ENCODE measurements at places on chromosomes 11 and 22.

GRCh38 chr11:61069427-61069826 is 32.9 kb upstream of the CD5 start:
- no peak for DNase-seq

- peak; percentile 35 for DNase-seq
Measured at GRCh38 chr11:6703247-6704063, 20.3 kb upstream of the MRPL17 start.

DNA sequence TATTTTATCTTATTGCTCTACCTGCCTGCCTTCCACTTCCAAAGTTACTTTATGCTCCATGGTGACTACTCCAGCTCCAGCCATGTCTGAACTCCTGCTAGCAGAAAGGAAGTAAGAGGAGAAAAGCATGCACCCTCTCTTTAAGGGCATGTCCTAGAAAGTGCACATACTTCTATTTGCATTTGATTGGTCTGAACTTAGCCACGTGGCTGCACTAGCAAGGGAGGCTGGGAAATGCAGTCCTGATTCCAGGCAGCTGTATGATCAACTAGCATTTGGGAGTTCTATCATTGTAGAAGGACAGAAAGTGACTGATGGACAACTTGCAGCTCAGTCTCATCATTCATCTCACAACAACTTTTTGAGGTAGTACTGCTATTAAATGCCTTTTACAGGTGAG is 515.7 kb downstream of the BUD13 start:
- no peak for DNase-seq

DNA sequence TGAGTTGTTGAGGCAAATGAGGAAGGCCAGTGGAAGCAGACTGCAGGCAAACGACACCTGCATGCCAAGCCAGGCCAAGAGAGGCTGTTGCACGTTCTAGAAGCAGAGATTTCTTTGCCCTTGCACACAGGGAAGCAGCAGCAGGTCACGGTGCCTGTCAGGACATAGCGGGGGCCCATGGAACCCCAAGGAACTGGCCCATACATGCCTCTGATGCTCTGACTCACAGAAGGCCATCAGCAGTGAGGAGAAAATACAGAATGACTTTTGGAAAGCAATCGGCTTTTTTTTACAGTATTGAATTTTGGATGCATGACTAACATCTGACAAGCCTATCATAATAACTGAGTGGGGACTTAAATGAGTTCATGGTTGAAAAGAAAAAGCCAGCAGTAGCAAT is 123.9 kb downstream of the MPPED1 start:
- DNase-seq = no peak

DNA sequence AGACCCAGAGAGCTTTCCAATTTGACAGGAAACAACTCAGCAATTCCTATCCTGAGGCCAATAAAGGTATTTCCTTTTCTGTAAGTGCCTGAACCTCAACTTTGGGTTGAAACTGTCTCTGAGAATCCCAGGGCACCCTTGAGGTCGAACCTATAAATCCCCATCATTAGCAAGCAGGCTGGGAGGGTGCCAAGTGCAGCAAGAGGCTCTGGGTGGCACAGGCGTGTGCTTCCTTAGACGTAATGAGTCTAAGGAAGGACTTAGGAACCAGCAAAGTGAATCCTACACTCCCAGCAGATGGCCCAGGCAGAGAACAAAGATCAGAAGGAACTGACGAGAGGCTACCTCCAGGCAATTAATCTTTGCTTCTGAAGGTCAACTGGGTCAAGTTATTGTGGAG is 234.3 kb upstream of the NARS2 start:
- no peak for DNase-seq

GRCh38 chr11:75790986-75791385 is 22.4 kb downstream of the DGAT2 start:
- no peak for DNase-seq

DNA sequence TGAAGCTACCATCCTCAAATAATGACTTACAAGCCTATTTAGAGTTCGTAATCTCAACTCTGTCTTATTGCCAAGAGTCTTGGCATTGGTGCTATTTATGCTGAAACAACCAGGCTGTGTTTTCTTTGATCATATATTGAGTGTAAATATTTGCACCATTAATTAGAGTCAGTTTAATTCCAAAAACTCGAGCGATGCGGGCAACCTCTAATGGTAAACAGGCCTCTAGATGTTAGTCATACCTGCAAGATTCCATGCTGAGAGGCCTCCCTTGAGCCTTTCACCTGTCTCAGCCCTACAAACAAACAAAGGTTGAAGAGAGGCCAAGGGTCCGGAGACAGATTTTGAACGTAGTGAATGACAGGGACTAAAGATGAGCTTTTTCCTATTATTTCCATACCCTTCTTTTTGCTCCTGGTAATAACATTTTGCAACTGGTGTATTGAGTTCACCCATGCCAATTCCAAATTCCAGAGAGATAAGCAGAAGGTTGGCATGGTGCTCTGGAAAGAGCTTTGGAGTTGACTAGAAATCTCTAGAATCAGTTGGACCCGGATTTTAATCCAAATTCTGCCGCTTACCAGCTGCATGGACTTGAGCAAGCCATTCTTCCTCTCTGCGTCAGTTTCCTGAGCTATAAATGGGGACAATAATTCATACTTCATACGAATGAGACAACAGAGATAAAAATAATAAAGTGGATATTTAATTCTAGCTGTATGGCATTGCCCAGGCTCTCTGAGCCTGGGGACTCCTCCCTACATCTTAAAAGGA is 99.1 kb upstream of the ANO1 start:
- no peak for DNase-seq

DNA sequence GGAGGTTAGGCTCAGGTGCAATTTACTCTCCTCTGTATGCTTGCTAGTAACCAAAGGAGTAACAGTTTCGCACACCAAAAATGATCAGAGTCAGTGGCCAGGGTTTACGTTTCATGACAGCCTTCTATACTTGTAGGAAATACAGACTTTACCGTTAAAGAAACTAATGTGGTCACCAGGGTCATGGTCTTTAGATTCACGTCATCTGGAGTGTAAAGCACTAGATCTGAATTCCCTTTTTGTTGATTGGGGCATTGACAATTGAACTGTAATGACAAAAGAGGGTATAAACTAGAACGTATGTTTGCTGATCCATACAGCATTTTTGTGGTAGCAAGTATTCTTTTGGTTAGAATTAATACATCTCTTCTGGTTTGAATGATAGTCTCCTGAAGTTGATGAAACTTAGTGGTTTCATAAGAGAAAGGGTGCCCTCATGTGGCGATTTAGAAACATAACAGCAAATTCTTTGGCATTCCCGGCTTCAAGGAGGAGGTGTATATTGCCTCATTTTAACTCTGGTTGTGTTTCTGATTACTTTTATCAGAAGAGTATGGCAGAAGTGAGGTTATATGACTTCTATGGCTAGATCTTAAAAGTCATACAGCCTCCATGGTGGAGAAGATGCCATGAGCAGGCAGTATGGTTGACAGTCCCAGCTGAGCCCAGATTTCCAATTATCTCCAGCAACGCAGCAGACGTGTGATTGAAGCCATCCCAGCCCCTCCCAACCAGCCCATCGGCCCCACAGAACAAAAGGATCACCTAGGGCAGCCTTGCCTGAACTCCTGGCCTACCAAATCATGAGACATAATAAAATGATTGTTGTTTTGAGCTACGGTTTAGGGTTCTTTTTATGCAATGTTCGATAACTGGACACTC is 35.1 kb downstream of the MMP7 start:
- peak; percentile 79 for DNase-seq

- DNase-seq = no peak
Measured at GRCh38 chr11:74123008-74123448, 47.8 kb downstream of the C2CD3 start.

DNA sequence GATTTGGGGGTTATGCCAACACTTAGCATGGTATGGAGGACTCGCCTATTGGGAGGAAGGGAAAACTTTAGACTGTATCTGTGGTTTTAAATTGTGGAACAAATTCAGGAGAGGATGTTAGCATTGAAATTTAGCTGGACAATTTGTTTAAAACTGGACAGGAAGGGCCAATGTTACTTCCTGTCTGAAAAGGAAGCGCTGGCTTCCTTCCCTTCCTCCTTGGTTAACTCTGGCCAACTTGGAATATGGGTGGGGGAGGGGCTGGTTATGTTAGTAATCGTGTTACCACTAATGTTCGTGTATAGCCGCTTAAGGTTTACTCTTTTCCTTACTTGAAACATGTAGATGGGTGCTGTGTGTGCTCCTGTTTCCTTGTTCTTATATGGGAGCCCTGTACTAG is 13.9 kb downstream of the CTNND1 start:
- no peak for DNase-seq

GRCh38 chr11:86559311-86559945 is 113.0 kb downstream of the ME3 start:
- no peak for DNase-seq

All from CD4-positive, alpha-beta T cell treated with Interleukin-6 at 100 ng/mL for 8 hours (primary cell).